Cerebellar nuclear complex (tissue), 1 donor: ENCODE measurements at places on chromosomes 7 and 10.

DNA sequence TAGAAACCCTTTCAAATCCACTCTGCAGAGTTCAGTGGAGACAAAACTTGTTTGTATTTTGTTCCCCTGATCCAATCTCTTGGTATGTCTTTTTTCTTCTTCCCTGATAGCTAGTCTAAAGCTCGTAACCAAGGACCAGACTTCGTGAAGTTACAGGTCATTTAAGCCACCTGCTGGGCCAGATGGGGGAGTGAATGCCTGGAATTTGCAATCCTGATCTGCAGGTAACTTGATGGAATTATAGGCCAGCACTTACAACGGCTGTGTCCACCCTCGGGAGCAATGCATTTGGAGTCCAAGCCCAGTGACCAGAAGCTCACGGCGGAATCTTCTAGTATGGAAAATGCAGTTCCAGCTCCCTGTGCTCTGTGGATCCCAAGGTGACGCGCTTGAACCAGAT, 566.9 kb downstream of the TCERG1L start:
- DNase-seq: no peak

GRCh38 chr7:121595758-121596696, 199.9 kb upstream of the FAM3C start:
- DNase-seq: no peak

GRCh38 chr7:151422212-151422611, 12.4 kb upstream of the WDR86 start:
- no peak for DNase-seq

DNA sequence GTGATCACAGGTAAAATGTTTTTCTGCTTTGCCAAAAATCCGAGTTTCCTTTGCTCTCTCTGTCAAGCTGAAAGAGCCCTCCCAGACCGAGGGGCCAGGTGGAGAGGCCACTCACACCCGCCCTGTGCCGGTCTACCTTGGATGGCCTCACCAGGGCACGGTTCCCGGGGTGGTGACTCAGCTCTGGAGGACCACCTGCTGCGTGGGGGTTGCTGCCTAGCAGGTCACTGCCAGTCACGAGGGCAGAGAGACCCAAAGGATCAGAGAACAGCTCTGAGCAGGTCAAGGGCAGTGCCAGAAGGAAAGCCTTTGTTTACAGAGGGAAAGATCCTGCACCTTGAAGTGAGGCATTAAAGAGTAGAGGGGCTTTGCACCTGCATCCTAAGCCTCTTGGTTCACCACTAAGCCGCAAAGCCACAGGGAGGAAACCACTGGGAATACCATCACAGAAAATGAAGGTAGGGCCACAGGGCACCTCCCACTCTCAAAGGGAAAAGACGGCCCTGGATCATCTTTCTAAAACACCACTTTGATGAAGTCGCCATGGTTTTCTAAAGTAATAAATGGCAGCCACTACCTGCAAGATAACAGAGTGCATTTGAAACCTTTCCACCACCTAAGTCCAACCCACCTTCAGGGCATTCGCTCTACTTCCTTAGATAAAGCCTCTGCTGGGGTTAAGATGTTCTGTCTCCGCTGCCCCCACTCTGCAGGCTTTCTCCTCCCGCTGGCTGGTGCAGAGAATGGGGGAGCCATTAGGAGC, 160.3 kb upstream of the KLF14 start:
- no peak for DNase-seq

DNA sequence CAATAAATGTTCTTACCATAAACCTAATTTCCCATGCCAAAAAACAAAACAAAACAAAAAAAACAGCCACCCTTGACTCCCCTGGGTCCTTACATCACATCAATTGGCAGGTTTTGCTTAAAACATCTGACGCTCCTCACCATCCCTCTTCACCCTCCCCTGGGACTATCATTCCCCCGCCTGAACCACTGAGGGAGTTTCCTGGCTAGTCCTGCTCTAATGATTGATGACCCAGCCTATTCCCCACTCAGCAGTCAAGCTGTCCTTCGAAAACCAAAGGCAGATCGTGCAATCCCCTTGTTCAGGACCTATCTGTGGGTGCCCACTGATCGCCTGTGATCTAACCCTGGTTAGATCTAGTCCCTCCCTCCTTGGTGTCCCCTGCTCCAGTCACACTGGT, 11.2 kb upstream of the FRMPD2 start:
- no peak for DNase-seq

DNA sequence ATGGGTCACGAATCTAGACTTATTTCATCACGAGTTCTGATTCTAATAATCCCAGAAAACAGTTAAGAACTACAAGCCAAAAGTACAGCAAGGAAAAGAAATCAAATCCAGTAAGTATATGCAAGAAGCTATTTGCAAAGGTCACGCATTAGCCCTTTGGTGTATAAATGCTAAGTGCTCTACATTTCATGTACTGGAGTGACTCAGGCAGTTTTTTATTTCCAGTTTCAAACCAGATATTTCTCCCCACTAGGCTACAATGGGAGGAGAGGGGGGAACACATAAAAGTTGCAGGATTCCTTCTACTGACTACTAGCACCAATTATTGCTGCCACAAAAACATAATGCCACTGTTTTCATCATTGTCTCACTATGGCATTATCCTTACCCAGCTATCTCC, 148.0 kb downstream of the NRCAM start:
- DNase-seq: no peak

DNA sequence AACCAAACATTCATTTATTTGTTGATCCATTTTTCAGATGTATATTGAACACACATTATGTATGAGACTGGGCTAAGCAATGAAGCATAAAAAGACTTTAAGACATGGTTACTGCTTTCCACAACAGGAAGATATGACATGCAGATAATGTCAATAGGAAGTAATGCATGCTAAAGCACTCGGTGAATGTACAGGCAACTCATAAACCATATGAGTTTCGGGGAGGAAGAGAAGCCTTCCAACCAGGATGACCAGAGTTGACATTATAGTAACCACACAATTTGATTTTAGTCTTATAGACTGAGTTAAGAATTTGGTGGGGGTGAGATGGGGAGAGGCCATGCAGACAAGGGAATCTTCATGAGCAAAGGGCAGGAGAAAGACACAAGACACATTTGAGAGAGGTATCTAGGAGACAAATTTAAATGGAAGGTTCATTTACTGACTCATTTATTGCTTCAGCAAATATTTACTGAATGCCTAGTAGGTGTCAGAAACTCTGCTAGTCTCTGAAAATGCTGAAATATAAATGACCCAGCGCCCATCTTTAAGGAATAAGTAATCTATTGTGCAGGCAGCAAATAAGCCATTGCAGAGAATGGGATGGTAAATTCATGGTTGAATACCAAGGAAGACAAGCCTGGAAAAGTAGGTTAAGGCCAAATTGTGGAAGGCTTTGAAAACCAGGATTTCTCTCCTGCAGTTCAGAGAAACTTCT, 19.0 kb upstream of the SLK start:
- no peak for DNase-seq

GRCh38 chr10:119209035-119209735, 1.8 kb downstream of the GRK5 start:
- DNase-seq: no peak

- no peak for DNase-seq
These were observed 12.2 kb upstream of the AP5Z1 start for GRCh38 chr7:4763091-4763793.

DNA sequence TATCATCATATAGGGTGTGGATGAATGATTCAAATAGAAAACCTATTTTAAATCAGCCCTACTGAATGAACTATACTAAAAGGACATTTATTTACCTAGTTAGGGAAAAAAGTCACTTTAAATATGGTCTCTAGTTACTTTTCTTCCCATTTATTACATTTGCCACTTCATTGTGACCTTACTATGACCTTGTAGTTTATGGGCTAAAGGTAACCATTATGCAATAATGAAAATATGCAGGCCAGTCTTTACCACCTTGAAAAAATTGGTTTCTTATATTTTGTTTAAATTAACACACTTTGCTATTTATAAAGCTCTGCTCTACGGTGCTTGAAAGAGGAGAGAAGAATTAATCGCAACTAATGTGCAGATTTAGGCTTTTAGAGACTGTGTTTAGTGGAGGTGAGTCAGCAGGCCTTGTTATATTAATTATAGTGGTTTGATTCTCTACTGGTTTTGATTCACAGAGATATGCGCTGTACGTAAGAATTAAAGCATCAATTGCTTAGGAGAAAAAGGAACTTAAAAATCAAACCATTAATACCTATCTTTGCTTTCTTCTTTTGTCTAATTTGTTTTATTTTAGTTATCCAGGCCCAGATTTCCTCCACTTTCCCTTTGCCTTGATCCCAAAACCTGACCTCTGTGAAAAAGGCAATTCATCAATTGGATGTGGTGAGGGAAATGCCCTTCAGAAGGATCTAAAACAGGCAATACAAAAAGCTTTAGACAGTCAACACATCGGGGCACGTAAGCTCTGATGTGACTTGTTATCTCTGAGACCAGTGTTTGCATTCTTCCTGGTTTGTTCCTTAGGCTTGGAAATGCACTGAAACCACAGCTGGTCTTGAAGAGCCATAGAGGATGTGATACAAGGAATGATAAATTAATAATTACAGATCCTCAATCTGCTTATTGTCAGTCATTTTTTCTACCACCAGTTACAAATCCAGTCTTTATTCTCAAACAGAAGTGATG, 141.2 kb upstream of the HDAC9 start:
- DNase-seq: no peak

DNA sequence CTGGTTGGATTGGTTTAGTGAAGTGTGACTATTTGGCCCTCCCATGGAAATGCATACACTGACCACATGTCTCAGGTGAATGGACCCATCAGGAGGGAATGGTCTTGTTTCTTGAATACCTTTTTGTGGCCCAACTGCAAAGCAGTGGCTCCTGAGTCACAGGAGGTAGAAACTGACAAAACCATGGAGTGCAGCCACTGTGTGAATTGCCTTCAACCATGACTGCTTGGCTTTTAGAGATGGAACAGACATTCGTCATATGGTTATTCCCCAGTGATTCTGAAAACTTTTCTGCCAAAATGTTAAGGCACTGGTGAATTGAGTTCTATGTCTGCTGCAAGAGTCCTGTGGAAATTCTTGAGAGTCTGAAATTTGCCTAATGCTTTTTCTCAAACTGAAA, 64.7 kb downstream of the CDK14 start:
- no peak for DNase-seq

DNA sequence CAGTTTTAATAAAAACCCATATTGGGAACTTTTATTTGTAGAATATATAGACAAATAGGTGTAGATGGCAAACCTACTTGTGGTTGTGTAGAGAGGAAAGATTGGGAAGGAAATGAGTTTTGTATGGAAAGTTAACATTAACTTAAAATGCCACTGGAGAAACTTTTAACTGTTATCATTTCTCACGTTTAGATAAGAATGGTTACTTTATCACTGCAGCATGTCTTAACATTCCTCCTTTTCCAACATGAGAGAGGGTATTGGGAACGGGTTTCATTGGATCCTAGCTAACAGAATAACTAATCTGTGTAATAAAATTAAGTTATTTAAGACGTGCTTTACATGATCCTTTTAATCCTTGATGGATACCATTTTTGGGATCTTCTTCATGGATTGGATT, 1.8 kb downstream of the LUC7L2 start:
- DNase-seq: no peak

DNA sequence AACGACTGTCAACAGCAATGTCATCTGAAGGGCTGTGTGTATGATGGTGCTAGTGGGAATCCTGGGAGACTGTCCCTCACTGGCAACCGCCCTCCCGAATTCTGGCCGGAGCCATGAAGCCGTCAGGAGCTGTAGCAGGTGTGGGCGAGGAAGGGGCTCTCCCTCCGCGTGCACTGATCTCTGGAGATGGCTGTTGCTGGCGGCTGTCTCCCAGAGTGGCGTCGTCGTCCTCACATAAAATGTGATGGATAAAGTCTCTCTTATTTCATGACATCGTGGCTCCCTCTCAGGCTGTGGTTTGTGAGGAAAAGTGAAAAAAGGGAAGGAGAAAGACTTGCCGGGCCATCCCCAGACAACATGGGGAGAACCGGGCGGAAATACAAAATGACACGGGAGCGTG, 216.5 kb downstream of the DNAJB6 start:
- no peak for DNase-seq

DNA sequence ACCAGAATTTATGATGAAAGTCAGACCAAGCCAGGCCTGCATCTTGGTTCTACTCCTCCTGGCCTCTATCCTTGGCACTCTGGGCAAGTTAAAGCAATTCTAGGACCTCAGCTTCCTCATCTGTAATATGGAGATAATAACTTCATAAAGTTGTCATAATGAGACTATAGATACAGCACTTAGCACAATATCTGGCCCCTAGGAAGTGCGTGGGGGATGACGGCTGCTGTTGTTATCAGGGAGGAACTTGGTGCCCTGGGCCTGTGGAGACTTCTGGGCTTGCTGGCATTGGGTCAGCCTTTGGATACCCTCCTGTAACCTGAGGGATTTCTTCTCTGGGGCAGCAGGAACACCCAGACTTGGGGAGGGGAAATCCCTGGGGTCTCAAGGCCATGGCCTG, 27.6 kb downstream of the PFKFB3 start:
- DNase-seq: no peak

- DNase-seq: no peak
These were observed 103.7 kb downstream of the HIP1 start for GRCh38 chr7:75635036-75635435.

DNA sequence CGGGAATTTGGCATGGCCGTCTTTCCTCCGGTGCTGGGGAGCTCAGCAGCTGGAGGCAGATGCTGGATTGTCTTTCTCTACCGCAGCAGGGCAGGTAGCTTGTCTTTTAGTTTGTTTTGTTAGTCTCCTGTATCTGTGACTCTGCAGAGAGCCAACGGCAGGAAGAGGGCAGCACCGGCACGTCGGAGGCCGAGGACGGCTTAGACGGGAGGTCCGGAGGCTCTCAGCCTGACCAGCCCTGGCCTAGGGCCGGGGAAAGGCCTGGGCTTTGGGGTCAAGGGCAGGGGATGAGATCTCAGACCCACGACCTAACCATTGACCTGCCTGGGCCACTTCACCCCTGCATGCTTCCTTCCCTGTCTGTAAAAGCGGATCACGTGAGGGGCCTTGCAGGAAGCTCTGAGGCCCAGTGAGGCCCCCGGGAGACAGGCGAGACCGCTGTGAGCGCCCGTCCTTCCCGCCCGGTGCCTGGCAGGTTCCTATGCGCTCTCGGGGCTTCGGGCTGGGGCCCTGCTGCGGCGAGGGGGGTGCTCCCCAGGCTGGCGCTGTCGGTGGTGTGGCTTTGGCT, 72.7 kb downstream of the LHPP start:
- DNase-seq: peak; percentile 12

DNA sequence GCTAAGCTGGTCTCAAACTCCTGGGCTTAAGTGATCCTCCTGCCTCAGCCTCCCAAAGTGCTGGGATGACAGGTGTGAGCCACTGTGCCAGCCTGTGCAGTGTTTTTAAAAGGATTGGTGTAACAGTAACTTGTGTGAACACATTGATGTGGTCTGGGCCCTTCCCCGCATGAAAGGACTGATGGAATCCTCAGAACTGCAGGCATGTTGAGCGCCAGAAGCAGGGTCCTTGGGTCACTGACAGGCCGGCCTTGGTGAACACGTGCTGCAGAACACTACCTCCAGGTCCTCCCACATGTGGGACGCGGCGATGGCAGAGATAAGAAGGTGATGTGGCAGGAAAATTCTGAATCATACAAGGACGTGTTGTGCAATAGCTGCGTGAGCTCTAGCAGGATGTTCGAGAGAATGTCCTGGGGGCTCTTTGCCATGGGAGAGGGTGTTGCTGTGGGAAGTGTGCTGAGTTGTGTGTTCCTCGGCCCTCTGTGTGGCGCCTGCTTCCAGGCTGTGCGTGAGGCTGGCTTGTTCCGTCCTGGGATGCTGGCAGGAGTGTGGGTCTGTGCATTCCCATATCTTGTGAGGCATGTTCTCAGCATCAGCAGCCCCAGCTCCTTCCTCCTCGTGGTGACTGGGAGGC, 68.2 kb downstream of the DNAJB6 start:
- no peak for DNase-seq
